ENCODE measurements at places on chromosomes 6 and 20. TPM values are rescaled to one million over a fixed set of nuclear protein-coding genes. Genes with fewer than 3 reads are reported as not detected.

The PLAGL1 gene
- total RNA-seq, result 11.4 TPM

The MYCT1 gene
- total RNA-seq, result under 0.01 TPM

The EPB41L1 gene
- total RNA-seq, result 24.5 TPM

The SIRPB2 gene
- total RNA-seq, result not detected

The HLA-G gene
- 0.14 TPM for total RNA-seq

The HLA-DMA gene
- 2.1 TPM for total RNA-seq

The XPO5 gene
- total RNA-seq, result 15.6 TPM
